ENCODE measurements at places on chromosomes 7 and 10.

DNA sequence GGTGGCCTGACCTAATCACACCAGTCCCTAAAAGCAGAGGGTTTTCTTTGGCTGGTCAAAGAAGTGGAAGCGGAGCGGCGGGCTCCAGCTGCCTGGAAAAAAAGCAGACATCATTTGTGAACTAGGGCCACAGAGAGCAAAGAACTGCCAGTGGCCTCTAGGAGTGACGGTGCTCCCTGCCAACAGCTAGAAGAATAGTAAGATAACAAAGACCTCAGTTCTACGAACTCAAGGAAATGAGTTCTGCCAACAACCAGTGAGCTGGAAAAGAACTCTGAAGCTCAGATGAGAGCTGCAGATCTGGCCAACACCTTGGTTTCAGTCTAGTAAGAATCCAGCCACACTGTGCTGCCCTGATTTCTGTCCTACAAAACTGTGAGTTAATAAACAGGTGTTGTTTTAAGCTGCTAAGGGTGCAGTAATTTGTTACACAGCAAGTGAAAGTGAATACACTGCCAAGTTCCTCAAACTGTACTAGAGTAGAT is 178.0 kb downstream of the SRPK2 start:
- DNase-seq = no peak

DNA sequence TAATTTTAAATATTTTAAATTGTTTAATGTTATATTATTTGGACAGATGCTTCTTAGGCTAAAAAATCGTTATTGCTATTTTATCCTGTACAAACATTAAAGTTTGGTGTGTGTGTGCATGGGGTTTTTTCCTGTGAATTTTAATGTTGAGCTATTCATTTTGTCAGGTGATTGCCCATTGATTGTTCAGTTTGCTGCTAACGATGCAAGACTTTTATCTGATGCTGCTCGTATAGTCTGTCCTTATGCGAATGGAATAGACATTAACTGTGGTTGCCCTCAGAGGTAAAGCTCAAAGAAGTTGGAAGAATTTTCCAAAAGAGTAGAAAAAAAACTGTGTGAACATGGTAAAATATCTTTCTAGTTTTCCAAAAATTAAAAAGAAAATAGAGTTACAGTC is 6.5 kb upstream of the BCAP29 start:
- no peak for DNase-seq

DNA sequence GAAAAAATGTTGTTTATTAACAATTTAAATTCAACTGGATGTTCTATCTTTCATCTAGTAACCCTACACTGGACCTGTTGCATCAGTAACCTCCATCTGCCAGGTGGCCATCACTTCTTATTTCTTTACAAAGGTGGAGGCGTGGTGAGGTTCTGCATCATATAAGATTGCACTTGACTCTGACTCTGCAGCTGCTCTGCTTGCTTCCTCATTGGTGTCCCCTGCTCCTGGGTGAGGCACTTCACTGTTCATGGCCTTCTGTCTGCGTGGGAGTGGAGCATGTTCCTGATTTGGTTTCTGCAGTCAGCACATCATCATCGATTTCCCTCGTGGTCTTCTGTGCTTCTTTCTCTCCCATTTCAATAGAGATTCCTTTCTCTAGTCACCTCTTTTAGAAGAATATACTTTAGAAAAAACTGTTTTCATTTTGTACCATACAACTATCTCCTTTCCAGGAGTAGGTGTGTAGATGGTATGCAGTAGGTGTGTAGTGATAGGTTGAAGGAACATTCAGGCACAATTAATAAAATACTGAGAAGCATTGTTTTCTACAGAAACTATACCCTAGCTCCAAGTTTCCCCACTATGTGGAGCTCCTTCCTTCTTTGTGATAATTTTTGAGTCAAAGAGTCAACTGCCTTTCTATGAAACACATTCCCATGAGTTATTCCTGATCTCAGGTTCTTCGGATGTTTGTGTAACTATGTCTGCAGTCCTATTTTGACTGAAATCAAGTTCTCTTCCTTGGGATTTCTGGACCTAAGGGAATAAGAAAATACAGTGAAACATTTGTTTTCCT is 231.7 kb upstream of the CNTNAP2 start:
- DNase-seq = no peak

DNA sequence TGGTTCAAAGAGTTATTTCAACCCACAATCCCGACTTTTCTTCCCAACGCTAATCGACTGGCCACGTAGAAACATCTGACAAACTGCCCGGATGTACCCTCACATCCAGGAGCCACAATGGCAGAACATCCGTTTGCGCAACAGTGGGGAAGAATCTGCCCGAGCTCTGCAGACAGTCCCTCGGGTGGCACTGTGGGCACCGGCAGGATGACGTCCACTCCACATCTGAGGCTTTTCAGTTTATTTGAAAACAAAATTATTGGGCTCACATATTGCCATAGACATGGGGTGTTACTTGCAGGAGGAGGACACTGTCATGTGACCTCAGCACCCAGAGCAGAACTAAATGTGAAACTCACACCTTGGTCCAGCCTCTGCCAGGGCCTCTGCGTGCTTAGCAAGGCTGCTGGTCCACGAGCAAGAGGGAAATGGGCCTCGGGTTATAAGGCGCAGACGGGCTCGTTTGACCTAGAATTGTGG is 84.1 kb downstream of the MKI67 start:
- no peak for DNase-seq

DNA sequence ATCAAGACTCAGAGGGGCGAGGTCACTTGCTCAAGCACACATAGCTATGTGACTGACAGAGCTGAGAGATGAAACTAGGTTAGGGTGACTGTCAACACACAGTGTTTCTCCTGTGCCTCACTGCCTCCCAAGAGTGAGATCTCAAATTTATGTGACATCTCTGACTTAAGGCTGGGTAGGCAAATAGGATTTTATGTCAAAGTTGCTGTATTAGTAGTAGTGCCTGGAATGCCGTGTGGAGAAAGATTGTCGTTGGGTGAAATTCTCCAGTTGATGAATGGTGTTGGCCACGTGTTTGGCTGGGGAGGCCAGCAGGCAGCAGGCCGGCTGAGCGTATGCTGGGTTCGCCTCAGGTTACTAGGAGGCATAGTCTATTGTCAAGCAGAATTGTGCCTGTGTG is 148.3 kb upstream of the BMPER start:
- DNase-seq = no peak

DNA sequence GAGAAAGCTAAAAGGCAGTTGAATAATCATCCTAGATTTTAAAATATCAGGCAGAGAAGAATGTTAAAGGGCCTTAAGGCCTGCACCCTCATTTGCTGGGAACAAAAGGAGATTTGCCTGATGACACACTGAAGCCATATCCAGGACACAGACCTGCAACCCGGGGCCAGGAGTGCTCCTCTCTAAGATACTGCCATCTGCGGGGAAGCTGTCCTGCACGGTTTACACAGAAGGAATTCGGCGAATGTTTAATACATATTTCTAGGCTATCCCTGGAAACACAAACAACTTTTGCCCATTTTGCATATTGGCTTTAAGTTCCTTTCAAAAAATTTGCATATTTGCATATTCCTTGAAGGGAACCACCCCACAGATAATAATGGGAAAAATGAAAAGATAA is 52.3 kb downstream of the DYNC1I1 start:
- DNase-seq = no peak

DNA sequence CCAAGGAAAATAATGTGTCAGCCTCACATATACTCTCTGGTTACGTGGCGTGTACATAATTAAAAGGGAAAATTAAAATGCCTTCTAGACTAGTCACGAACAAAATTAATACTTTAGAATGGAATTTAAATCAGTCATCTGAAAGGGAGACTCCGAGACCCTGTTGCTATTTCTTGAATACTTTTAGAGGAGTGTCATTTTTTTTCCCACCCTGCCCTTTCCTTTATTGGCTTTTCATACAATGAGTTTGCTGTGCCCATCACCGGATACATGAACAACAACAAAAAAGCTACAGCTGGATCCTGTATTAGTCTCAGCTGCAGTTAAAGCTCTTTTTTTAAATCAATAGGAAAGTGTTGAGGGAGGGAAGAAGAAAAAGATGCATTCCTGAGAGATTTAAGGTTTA is 20.1 kb downstream of the CYTH3 start:
- DNase-seq = no peak

DNA sequence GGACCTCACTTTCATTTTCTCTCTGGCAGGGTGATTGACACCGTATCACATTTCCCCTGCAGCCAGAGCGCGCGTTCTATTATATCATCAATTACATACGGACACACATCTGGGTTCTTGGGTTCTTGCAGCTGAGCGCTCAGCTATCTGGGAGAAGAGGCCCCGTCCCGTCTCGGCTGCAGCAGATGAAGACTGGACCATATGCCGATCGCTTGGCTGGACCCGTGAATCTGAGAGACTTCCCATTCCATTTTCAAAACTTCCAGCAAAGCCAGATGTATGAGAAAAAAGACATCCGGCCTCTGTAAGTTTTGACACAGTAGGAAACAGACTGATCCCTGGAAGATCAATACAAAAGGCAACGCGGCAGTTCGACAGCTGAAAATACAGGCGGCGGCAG is 99.8 kb downstream of the JCAD start:
- no peak for DNase-seq

DNA sequence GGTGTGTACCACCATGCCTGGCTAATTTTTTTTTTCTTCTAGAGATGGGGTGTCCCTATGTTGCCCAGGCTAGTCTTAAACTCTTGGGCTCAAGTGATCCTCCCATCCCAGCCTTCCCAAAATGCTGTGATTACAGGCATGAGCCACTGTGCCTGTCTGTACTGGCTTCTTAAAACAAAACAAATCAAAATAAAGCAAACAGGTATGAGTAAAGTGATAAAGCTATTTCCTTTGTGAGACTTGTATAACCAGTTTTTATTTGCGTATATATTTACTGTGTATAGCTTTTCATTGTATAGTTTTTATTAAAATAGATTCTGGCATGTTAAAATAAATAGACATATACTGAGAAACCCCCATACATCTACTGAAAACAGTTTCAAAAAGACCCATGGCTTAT is 14.3 kb downstream of the LCOR start:
- no peak for DNase-seq

GRCh38 chr10:131646551-131647525 is 254.0 kb upstream of the PPP2R2D start:
- DNase-seq = no peak

- no peak for DNase-seq
These were observed 8.2 kb upstream of the ERVW-1 start for GRCh38 chr7:92485974-92486373.

- no peak for DNase-seq
These were observed 21.5 kb downstream of the GPRIN2 start for GRCh38 chr10:46534828-46535524.

DNA sequence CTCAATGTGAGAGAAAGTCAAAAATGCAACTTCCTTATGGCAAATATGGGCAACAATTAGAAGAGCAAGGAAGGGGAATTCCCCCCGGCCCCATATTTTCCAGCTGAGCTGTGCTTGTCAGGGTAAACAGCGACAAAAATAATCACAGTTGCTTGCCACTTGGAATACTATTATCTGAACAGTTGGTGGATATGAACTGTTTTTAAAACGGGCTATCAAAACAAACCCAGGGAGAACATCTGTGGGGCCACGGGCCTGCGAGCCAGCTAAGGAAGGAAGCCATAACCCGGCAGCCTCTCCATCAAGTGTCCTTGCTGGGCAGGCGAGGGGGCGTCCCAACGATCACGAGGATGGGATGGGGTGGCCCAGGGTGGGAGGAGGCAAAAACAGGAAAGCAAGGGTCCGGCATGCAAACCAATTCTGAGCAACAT is 228.4 kb downstream of the ARHGAP12 start:
- DNase-seq = no peak

GRCh38 chr10:132711613-132712121 is 74.3 kb downstream of the NKX6-2 start:
- no peak for DNase-seq

DNA sequence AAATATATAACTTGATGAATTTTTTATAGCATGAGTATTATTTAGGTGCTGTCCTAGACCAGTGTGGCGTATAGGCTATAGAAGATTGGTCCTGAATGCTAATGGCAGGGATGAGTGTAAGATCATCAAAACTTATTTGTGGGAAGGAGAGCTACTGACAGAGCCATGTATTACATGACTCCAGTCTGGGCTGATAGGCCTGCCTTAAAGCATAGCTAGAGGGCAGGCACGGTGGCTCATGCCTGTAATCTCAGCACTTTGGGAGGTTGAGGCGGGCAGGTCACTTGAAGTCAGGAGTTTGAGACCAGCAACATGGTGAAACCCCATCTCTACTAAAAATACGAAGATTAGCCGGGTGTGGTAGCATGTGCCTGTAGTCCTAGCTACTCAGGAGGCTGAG is 198.1 kb upstream of the KLF14 start:
- DNase-seq = no peak

DNA sequence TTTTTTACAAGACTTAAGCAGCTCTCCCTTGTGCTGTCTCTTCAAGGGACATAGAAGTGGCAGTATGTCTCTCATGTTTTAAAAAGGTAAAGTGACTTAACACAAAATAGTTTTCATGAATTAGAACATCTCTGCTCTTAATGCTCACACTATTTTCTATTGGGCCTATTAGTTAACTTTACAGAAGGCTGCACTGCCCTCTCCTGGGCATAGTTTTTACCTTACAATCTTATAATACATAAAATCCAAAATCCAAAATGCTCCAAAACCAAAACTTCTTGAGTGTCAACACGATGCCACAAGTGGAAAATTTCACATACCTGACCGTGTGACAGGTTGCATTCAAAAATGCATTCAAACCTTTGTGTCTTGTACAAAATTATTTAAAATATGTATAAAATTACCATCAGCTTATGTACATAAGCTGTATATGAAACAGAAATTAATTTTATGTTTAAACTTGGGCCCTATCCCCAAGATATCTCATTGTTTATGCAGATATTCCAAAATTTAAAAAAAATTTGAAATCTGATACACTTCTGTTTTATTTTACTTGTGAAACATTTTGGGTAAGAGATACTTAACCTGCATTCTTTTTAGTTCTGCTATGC is 25.8 kb downstream of the TES start:
- no peak for DNase-seq

GRCh38 chr10:119454316-119454715 is 88.2 kb downstream of the RGS10 start:
- no peak for DNase-seq

- DNase-seq = no peak
These were observed 108.1 kb downstream of the ADAM22 start for GRCh38 chr7:88042157-88042556.

GRCh38 chr7:137434530-137434929 is 91.0 kb upstream of the PTN start:
- no peak for DNase-seq

DNA sequence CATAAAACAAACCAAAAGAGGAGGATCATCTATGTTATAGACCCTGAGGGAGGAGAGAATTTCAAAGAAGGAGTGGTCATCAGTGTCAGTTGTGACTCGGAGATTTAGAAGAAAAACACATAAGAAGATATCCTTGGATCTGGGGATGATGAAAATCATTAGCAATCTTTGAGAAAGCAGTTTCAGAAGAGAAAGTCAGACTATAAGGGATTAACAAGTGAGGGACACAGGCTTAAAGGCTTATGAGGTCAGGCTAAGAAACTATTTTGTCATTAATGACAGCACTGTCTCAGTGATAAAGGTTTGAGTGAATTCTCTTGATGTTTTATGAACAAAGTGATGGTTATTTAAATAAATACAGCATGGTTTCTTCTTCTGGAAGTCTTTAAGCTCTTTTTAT is 6.1 kb upstream of the GPR85 start:
- no peak for DNase-seq

GRCh38 chr7:70505468-70505867 is 626.5 kb upstream of the GALNT17 start:
- DNase-seq = no peak

All from T1000 (cell line).